ENCODE measurements at places on chromosomes 7 and 10.

- DNase-seq = no peak
Measured at GRCh38 chr10:67622511-67622910, 73.5 kb downstream of the CTNNA3 start.

GRCh38 chr10:63129888-63130287, 3.2 kb upstream of the NRBF2 start:
- no peak for DNase-seq

DNA sequence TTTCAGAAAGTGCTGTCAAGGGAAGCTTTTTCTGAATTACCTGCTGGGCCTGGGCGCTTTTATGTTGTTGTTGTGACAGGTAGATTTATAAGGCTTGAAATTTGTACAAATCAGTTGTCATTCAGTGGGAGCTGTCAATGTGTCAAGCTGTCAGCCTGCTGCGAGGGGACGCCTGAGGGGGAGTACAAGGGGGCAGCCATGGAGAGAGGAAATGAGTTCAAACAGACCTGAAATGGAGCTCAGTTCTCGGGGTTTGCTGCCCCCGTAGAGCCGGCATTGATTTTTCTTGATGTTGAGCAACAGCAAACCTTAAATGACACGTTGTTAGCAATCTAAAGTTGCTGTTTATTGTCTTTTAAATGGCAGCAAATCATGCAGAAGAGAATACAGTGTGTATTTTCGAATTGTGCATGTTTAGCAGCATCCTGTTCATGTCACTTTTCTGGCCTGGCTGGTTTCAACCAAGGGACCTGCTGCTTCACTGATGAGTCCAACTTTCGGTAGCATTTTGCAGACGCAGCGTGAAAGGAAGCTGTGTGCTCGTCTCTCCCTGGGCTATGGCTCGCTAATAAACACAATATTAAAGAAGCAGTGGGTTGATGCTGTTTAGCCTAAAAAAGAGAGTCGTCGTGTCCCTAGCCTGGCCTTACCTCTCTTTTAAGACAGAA, 166.5 kb downstream of the LRMDA start:
- no peak for DNase-seq

- no peak for DNase-seq
Measured at GRCh38 chr7:2299131-2299829, 15.0 kb downstream of the SNX8 start.

DNA sequence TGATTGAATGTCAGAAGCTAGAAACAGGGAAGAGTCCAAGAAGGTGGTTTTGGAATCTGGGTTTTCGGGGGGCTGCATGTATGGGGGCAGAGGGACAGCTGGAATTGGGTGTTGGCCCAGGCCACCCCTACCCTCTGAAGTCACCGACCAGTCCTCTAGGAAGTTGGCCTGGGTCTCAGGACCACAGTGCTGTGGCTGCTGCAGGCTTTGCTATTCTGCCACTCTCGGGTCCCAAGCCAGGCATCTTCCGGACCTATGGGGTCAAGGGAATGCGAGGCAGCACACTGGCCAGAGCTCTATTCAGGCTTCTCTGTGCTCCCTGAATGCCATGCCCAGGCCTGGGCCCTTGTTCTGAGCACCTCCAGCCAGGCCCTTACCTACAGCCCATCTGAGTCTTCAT, 13.2 kb downstream of the FGF8 start:
- no peak for DNase-seq

GRCh38 chr7:157739031-157739430, 402.2 kb downstream of the DNAJB6 start:
- no peak for DNase-seq
